ENCODE measurements at places on chromosomes 16 and 17.

DNA sequence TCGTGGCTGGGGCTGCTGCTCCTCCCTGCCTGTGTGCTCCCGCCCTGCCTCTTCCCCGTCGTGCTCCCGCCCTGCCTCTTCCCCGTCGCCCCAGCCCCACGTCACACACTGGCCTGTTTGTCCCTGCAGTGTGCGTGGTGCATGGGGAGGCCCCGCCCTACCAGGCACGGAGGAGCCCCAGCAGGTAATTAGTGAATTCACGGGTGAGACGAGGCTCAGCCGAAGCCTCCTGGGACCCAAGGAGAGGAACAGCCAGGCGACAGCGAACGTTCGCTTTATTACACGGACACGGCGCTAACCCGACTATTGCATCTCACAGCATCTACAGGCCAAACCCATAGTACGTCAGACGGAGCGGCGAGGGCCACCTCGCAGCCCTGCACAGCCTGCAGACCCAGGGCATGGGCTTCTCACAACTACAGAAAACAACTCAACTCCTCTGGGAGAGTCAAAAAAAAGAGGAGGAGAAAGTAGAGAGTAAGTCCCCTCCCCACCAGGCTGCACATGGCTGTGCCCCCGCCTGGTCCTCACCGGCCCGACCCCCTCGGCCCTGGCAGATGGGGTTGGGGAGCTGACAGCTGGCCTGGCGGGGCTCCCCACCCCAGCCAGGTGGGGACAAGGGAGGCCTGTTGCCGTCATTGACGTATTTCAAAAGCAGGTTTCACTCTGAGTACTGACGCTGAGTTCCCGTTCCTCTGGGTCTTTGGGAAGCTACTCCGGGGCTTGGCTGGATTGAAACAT is 4.3 kb upstream of the PABPN1L start:
- DNase-seq: no peak

- DNase-seq: no peak
Observed at GRCh38 chr17:3020381-3020780, 43.0 kb downstream of the OR1D5 start.

GRCh38 chr16:87231295-87231694 is 85.9 kb downstream of the C16orf95 start:
- no peak for DNase-seq

- DNase-seq: no peak
Observed at GRCh38 chr17:66548158-66548557, 245.7 kb downstream of the PRKCA start.

DNA sequence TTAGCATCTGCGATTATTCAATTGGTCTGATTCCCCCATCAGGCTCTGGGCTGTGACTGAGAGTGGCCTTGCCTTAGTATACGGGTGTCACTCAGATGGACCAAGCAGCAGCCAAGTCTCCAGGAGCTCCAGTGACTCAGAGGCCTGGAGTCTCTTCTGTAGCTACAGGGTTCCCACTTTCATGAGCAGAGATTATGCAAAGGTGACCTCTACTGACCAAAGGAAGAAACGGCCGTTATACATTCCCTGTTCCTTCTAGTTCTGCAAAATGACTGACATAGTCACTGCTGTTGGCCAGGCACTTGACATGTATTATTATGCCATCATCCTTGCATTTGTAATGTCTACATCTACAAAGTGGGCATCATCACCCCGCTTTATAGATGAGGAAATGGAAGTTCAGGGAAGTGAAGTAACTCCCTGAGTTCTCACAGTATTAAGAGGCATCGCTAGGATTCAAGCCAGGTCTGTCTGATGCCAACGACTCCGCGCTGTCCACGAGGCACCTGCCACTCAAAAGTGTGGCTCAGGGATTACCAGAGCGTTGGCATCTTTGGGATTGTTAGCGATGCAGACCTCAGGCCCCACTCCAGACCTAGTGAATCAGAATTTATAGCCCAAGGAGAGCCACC is 23.3 kb downstream of the SLC38A7 start:
- no peak for DNase-seq

GRCh38 chr17:46869296-46869695 is 17.9 kb downstream of the WNT9B start:
- DNase-seq: no peak

- no peak for DNase-seq
Observed at GRCh38 chr17:27402943-27403342, 53.3 kb upstream of the KSR1 start.

- DNase-seq: no peak
Observed at GRCh38 chr16:75130150-75130771, 13.7 kb upstream of the LDHD start.

DNA sequence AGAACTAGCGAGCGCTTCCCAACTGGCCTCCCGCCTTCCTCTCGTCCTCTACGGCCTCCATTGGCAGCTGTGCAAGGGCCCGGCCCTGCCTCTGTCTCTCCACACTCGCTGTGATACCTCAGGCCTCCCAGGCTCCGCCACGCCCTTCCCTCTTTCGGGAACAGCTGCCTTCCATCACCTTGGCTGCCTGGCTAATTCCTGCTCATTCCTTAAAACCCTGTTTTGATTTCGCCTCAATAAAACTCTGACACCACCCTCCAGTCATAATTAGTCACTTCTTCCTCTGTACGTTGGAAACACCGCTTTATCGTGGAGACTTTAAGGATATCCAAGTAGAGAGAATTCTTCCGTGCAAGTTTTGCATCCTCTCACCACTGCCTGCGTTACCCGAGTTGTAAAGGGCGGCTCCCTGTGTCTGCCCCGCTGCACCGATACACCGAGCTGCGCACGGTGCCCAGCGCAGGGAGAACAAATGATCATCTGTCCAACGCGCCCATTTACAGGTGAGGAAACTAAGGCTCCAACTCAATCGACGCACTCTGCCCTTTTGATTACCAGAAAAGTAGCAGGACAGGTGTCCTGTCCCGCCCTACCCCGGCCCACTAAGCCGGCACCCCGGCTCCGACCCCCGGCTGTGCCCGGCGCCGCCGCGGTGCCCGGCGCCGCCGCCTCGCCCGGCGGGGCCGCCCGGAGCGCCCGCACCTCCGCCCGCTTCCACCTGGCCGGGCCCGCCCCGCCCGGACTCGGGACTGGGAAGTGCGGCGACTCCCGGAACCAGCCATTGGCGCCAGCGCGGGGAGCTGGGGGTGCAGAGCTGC is 139.7 kb downstream of the SEC14L1 start:
- DNase-seq: no peak

DNA sequence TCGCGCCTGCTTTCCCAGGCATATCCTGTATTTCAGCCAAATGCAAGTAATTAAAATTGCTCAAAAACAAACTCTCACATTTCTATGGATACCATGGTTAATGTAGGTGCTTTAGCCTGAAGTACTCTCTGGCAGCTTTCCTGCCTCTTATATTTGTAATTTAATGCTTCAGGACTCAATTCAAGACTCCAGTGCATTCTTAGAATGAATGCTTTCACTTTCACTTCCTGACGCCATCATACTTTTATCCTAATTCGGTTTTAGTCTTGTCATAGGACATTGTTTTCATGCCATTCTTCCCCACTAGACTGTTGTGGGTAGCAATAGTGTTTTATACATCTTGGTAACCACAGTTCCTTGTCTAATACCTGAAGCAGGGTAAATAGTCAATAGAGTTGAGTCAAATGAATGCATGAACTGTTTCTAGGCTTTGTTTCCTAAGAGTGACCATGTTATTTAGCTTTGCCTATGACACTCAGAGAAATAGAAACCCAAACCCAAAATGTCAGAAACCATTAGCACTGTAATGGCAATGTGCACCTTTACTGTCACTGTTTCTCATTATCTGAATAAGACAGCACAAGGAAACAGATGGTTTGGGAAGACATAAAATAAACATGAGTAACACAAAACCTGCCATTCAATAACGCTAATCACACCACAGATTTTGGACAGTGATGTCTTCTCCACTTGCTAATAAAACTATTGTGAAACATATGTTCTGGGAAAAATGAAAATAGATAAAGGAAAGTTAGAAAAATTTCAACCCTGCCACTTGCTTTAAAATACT is 705.5 kb downstream of the CDH11 start:
- no peak for DNase-seq

DNA sequence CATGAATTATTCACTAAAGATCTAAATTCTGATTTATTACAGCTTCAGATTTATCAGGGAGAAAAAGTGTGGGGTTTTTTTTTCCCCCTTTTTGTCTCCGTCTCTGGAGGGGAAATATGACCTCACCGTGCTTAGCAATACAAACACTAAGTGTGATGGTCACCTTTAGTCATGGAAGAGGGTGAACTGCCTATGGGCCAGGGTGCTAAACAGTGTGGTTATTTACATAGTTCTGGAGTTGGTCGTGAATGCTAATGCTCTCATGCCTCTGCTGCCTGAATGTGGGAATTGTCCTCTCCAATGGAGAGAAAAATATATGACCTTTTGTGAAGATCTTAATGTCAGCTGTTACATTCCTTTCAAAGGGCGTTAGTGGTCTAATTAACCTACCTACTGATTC is 44.8 kb upstream of the MSI2 start:
- no peak for DNase-seq
